ENCODE measurements at places on chromosomes 13 and 19.
A peak's percentile ranks its signal among the peaks of the same experiment; 100 is the strongest.

- DNase-seq, result no peak
Measured at GRCh38 chr13:31321457-31321856, 121.7 kb downstream of the B3GLCT start.

GRCh38 chr13:78256484-78256883 lies 337.9 kb upstream of the EDNRB start:
- DNase-seq, result no peak

- DNase-seq, result peak; percentile 63
Measured at GRCh38 chr19:14118165-14119051, 846 bp upstream of the PRKACA start.

GRCh38 chr13:29159871-29160270 lies 339.7 kb downstream of the MTUS2 start:
- no peak for DNase-seq

DNA sequence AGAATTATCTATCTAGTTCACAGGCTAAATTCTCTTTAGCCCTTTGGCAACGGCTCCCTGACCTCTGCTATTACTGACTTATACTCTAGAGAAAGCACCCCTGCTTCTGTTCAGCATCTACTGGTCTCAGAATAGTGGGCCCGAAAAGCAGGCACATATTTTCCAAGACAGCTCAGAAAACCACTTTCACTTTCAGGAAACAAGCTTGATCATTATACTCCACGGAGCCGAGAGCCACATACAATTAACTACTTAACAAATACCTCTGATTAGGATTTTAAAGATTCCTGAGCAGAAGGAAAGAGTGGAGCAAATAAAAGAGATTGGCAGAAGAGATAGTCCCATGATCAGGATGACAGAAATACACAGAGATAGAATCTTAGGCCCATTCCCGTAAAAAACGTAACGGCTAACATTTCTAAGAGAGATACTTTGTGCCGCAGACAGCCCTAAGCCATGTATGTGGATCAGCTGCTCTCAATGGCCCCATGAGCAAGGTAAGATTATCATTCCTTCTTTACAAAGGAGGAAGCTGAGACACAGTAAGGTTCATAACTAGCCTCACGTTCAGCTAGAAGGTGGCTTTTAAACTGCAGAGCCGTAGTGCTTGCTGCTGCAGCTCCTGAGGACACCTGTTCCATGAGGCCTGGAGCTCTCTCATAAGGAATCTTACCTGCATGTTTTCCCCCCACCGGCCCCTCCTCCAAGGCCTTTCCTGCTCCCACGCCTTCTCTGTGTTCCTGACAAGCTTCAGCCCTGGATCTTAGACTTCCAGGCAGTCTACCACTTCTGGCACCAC lies 227.2 kb downstream of the FOXO1 start:
- no peak for DNase-seq

DNA sequence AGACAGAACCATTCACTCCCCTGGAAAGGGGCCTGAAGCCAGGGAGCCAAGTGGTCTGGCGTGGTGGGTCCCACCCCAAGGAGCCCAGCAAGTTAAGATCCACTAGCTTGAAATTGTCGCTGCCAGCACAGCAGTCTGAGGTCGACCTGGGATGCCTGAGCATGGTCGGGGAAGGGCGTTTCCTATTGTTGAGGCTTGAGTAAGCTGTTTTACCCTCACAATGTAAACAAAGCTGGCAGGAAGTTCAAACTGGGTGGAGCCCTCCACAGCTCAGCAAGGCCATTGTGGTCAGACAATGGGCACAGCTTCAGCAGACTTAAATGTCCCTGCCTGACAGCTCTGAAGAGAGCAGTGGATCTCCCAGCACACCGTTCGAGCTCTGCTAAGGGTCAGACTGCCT lies 195.6 kb upstream of the DACH1 start:
- no peak for DNase-seq

- DNase-seq, result no peak
Measured at GRCh38 chr19:49331616-49332055, 3.6 kb upstream of the CD37 start.

- no peak for DNase-seq
Measured at GRCh38 chr19:39232708-39233107, 12.1 kb downstream of the IFNL3 start.

DNA sequence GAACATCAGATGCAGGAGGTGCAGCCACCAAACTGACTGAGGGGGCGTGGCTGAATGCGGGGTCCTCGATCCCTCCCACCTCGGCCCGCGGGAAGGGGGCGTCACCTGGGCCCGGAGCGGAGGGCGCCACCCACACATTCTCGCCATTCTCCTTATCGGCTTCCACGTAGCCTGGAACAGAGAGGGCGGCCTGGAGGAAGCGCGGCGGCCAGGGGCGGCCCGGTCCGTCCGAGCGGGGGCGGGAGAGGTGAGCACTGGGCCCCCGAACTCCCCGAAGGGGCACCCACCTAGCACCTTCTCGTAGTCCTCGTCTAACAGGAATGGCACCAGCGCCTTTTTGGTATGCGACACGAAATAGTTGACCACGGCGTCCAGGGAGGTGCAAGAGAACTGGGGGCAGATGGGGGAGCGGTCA lies 11.8 kb downstream of the STAP2 start:
- no peak for DNase-seq

- DNase-seq, result no peak
Measured at GRCh38 chr13:109599901-109600657, 186.3 kb downstream of the IRS2 start.

DNA sequence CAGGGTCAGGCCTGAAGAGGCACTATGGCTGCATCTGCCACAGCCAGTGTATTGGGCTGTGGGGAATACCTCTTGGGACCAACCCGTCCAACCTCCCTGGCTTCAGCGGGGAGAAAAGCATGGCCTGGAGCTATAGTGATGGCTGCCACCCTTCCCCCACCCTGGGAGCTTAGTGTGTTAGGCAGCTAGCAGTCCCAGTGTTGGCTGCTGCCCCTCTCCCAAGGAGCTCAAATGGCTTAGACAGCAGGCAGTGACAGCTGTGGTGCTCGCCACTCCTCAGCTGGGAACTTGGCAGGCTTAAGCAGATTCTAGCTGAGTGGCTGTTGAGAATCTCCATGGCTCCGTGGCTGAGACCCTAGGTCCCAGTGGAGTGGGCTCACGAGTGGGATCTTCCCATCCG lies 19.7 kb downstream of the ACOD1 start:
- DNase-seq, result no peak

DNA sequence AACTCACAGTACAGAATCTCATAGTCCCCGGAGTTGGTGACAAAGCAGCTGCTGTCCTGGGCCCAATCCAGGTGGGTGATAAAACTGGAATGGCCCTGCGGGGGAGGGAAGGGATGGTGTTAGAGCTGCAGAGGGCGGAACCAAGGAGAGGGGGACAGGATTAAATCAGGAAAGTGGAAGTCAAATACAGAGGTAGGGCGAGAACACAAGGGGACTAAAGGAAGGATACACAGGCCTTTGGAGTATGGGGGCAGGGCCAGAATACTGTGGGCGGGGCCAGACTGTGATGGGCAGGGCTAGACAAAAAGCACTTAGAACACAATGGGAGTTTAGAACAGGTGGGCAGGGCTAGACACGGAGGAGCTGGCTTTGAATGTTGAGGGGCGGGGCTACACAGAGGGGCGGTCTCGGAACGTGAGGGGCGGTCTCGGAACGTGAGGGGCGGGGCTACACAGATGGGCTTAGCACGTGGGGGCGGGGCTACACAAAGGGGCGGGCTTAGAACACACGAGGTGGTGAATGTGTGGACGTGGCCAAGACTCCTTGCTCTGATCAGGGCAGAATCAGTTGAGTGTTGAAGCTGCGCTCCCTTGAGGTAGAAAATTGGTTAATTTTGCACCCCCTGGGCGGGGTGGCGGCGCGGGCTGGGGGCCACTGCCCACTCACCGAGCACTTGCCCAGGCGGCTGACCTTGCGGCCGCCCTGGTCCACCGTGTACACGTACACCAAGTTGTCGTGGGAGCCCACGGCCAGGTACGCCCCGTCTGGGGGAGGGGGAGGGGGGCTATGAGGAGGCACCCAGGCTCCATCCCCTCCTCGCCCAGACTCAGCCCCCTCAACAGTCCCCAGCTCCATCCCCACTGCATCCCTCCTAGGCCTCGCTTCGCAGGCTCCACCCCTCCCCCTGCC lies 14.0 kb upstream of the GPR4 start:
- peak; percentile 93 for DNase-seq

DNA sequence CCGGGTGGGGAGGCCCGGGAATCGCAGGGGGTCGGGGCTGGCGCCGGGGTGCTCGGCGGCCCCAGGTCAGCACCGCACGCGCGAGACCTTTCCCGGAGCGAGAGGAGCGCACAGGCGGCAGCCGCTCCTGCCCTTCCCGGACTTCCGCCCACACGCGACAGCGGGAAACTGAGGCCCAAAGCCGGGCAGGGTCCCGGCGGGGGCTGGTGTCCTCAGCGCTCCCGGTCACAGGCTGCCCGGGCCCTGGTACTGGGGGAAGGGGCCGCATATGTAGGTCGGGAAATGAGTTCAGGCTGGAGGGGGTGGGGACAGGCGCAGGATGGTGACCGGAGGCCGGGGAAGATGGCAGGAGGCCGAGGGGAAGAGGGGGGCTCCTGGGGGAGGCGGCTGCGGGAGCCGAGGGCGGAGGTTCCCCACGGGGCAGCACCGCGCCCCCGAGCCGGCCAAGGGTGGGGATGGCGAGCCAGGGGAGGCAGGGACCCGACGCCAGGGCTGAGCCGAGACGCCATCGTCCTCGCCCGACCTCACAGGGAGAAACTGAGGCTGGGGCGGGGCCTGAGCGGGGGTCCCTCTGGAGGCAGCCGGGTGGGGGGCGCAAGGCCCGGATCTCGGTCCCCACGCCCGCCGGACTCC lies 662 bp downstream of the CBARP start:
- no peak for DNase-seq

- no peak for DNase-seq
Measured at GRCh38 chr19:41696402-41697197, 8.5 kb upstream of the CEACAM7 start.

GRCh38 chr19:47209319-47210179 lies 21.4 kb downstream of the BBC3 start:
- DNase-seq, result no peak

DNA sequence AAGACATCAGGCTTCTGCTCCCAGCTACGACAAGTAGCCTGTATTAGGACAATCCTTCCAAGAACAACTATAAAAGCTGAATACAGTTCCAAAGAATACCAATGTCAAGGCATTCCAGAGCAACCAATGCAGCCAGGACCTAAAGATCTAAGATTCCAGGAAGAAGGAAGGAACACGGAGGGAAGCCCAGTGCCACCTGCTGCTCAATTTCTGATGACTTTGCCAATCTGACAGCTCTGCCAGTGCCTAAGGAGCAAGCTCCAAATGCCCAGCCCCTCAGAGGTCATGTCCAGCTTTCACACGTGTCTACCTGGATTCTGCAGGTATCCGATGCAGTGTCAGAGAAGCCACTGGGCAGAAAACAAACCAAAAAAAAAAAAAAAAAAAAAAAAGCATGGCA lies 164.4 kb downstream of the IRS2 start:
- DNase-seq, result no peak

DNA sequence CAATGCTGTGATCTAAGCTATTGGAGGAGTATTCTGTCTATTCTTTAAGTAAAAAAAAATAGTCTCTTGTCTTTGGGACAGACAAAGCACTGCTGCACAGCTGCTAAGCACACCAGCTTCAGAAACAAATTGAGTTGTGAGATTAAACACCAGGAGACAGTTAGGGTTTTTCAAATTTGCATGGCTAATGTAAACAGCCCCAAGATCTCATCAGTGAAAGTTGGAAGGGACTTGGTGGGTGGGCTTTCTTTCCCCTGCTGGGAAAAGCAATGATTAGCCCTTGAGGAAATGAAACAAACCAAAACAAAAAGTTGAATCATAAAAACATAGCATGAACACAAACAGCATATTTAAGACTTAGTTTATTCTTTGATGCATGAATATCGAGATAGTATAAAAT lies 143.6 kb upstream of the SLITRK1 start:
- DNase-seq, result no peak

DNA sequence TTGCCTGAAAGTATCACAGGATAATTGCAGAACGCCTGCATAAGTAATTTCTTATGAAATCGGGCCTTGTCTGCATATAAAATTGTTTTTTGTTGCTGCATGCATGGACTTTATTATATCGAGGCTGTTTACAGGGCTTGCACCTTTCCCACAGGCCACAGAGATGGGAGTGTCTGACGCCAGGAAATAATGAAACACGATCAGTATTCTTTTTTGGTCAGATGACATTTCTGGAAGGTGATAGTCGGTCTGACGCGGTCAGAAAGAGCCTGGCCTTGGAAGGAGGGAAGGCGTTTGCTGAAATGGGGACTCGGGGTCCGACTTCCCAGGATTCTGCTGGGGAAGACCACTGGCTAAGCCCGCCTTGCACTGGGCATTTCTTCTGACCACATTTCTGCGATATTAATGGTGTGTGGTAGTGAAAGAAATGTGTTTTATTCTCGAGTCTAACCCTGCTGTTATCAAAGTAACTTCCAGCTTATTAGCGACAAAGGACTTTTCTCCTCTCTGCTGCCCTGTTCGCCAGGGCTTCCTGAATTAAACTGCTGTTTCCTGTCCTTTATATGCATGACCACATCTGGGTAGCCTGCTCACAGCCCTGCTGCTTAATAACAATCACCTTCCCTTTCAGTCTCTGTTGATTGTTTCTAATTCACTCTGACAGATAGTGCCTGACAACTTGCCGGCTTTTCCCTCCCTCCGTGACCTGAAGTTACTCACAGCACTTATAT lies 11.6 kb upstream of the ZNF536 start:
- DNase-seq, result no peak

GRCh38 chr19:4199699-4200293 lies 17.3 kb downstream of the ANKRD24 start:
- no peak for DNase-seq

DNA sequence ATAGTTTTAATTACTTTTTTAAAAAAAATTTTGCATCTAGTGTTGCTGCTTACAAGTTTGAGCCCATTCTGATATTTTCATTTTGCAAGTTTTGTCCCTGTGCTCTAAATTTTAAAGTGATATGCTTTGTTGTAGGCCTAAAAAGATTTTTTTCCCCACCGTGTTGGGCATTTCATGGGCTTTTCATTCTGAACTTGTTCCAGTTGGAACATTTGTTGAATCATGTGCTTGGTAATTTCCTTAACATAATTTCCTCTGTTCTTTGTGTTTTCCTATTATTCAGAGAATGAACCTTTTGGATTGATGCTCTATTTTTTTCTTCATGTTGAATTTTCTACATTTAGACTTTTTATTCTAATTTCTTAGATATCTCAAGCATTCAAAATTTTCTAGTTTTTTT lies 206.4 kb upstream of the SPRY2 start:
- DNase-seq, result no peak

GRCh38 chr13:94419925-94420305 lies 59.6 kb downstream of the DCT start:
- no peak for DNase-seq

Measured in NCI-H2029 (cell line).